ENCODE measurements at places on chromosomes 2 and 18. TPM values are rescaled to one million over a fixed set of nuclear protein-coding genes. Genes with fewer than 3 reads are reported as not detected.
A peak's percentile ranks its signal among the peaks of the same experiment; 100 is the strongest.

Gene AGAP1
- total RNA-seq = 0.82 TPM

Gene DCDC2C
- not detected for total RNA-seq

Gene ASB18
- not detected for total RNA-seq

Gene CSRNP3
- total RNA-seq = not detected

Gene TNS1
- total RNA-seq = 29.8 TPM

Gene CFC1
- total RNA-seq = not detected

Gene NEUROD1
- total RNA-seq = not detected

Gene INPP4A
- 157 TPM for total RNA-seq

GRCh38 chr2:3520591-3520990 lies 1.3 kb upstream of the ADI1 start:
- peaks cover 32% of the 10 kb centered on the region for H3K4me1 ChIP-seq
- no peaks in the 10 kb centered on the region for H3K27me3 ChIP-seq
- H3K27ac ChIP-seq = peak overlapping the region; percentile 87
- H3K4me3 ChIP-seq = peak overlapping the region; percentile 85
- DNase-seq = no peak
- peaks cover 8% of the 10 kb centered on the region for H3K36me3 ChIP-seq

GRCh38 chr2:26001743-26002351 lies 19.6 kb upstream of the KIF3C start:
- H3K27ac ChIP-seq = no peak overlapping the region
- H3K4me1 ChIP-seq = peaks cover 3% of the 10 kb centered on the region
- no peaks in the 10 kb centered on the region for H3K36me3 ChIP-seq
- H3K4me3 ChIP-seq = no peak overlapping the region
- H3K27me3 ChIP-seq = peaks cover 2% of the 10 kb centered on the region
- no peak for DNase-seq

DNA sequence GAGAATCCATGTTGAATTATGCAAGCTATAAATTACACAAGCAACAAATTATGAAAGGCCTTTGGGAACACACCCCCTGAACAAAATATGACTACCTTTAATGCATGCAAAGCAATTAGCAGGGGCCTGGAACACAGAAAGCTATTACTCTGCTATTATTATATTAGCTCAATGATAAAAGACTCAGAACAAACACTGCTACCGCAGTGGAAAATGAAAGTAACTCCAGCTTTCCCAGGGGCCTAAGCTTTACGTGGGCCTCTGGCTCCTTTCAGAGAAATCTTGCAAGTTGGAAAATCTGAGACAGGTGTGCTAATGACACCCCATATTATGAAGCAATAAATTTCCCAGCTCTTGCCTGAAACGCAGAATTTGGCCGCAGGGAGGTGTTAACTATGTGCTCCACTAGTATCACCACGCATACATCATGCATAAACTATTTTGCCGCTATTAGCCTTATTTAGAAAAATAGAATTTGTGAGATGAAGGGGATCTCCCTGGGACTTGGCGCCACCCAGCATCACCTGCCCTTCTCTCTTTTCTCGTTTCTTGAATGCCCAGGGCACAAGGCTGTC lies 321.6 kb upstream of the LYPD1 start:
- H3K27me3 ChIP-seq = no peaks in the 10 kb centered on the region
- no peaks in the 10 kb centered on the region for H3K36me3 ChIP-seq
- H3K4me3 ChIP-seq = no peak overlapping the region
- no peak overlapping the region for H3K27ac ChIP-seq

DNA sequence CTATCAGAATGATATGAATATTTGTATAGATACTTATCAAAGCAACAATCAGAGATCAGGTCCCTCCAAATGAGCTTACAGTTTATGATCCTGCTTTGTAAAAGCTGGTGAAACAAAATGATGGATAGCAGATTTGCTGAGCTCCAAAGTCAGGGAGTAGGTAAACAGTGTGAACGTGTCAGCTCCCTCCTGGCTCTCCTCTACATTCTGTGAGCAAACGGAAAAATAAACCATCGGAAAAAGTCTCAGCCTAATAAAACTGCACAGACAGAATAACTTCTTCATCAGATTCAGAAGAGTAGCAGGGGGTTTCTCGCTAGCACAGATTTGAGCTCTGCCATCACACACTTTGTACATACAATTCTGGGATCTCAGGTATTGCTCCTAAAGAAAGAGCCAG lies 51.3 kb downstream of the BCL11A start:
- no peaks in the 10 kb centered on the region for H3K36me3 ChIP-seq
- H3K27me3 ChIP-seq = peaks cover 3% of the 10 kb centered on the region
- DNase-seq = no peak
- peaks cover 17% of the 10 kb centered on the region for H3K4me1 ChIP-seq

GRCh38 chr18:56711708-56712445 lies 60.7 kb downstream of the WDR7 start:
- H3K27me3 ChIP-seq = no peaks in the 10 kb centered on the region
- H3K27ac ChIP-seq = no peak overlapping the region
- peaks cover 15% of the 10 kb centered on the region for H3K4me1 ChIP-seq
- H3K36me3 ChIP-seq = peaks cover 4% of the 10 kb centered on the region
- DNase-seq = no peak

DNA sequence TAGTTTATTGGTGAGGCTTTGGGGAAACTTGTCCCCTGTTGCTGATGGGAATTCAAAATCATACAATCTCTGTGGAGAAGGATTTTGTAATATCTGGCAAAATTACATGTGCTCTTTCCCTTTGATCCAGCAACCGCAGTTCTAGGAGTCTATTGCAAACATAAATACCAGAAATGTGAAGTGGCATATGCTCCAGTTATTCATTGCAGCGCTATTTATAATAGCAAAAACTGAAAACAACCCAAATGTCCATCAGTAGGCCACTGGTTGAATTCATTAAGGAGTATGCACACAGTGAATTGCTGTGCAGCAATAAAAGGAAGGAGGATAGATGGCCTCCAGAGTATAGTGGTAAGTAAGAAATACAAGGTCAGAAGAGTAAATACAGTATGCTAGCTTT lies 76.5 kb downstream of the HNRNPLL start:
- H3K27ac ChIP-seq = no peak overlapping the region
- H3K27me3 ChIP-seq = peaks cover 38% of the 10 kb centered on the region
- H3K4me1 ChIP-seq = peaks cover 2% of the 10 kb centered on the region
- no peak overlapping the region for H3K4me3 ChIP-seq
- no peaks in the 10 kb centered on the region for H3K36me3 ChIP-seq

GRCh38 chr2:59322005-59322404 lies 1080.9 kb upstream of the FANCL start:
- H3K27ac ChIP-seq = no peak overlapping the region
- no peak overlapping the region for H3K4me3 ChIP-seq
- no peaks in the 10 kb centered on the region for H3K36me3 ChIP-seq
- no peaks in the 10 kb centered on the region for H3K4me1 ChIP-seq
- no peaks in the 10 kb centered on the region for H3K27me3 ChIP-seq

- no peaks in the 10 kb centered on the region for H3K4me1 ChIP-seq
- no peak overlapping the region for H3K27ac ChIP-seq
- H3K36me3 ChIP-seq = no peaks in the 10 kb centered on the region
- H3K4me3 ChIP-seq = no peak overlapping the region
- no peak for DNase-seq
- peaks cover 7% of the 10 kb centered on the region for H3K27me3 ChIP-seq
These were observed 465.1 kb downstream of the TGIF1 start for GRCh38 chr18:3914833-3915610.

GRCh38 chr18:70234667-70235459 lies 29.4 kb upstream of the RTTN start:
- no peaks in the 10 kb centered on the region for H3K4me1 ChIP-seq
- H3K36me3 ChIP-seq = no peaks in the 10 kb centered on the region
- no peak for DNase-seq
- H3K4me3 ChIP-seq = no peak overlapping the region

DNA sequence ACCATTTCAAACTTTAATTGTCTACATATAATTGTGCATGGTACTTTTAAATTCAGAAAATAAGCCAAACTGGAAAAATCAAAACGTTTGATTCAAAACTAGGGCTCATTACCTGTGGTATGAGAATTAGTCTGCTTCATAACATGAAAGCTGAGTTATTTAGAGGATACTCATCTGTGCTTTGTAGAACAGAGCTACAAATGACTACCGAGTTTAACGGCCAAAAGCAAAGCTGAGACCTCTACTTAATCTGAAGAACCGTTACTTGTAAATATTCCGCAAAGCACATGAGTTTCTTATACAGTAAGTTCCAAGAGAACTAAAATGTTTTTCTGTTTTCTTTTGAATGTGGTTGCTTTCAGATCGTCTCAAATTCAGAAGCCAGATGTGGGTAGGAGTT lies 123.7 kb upstream of the SMAD7 start:
- peaks cover 8% of the 10 kb centered on the region for H3K4me1 ChIP-seq
- H3K4me3 ChIP-seq = no peak overlapping the region
- peaks cover 5% of the 10 kb centered on the region for H3K36me3 ChIP-seq
- no peaks in the 10 kb centered on the region for H3K27me3 ChIP-seq
- H3K27ac ChIP-seq = no peak overlapping the region

DNA sequence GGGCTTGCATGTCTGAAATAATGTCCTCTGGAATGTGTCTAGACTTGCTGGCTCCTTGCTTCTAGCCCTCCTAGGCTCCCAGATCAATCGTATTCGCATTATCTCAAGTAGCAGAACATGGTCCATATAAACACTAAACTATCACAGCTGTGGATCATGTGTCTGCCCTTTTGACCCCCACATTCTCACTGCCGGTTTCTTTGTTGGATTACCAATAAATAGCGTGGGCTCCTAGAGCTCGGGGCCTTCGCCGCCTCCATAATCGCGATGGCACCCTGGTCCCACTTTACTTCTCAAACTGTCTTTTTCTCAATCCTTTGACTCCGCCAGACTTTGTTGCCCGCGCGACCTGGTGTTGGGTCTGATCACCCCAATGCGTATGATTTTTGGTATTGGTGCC lies 6.3 kb upstream of the SCYGR8 start:
- H3K27ac ChIP-seq = no peak overlapping the region

DNA sequence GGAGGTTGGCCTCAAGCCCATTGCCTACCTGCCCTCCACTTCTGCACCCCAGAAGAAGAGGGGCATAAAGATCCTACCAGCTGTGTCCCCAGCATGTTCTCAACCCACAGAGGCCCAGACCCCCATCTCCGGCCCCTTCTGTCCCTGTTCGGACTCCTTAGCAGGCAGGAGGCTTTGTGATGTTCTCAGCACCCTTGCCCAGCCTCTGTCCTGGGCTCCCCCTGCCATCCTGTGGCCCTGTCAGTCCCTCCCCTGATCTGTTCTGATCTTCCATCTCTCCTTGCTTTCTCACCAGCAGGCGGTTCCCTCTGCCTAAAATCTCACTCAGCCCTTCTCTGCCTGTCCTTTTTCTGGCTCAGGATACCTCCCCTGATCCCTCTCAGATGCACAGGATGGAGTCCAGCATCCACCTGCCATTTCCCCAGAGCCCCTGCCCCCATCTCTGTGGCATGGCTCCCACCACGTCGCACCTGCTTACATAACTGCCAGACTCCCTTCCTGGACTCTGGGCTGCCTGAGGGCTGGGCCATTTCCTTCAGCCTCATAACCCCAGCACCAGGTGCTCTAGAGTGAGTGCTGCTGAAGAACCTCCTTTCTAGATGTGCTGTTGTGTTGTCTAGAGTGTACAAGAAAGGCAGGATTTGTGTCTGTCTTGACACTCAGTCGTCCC lies 134.0 kb downstream of the CTIF start:
- DNase-seq = no peak
- peaks cover 4% of the 10 kb centered on the region for H3K36me3 ChIP-seq
- no peak overlapping the region for H3K4me3 ChIP-seq
- H3K4me1 ChIP-seq = peaks cover 2% of the 10 kb centered on the region
- H3K27me3 ChIP-seq = no peaks in the 10 kb centered on the region
- no peak overlapping the region for H3K27ac ChIP-seq

DNA sequence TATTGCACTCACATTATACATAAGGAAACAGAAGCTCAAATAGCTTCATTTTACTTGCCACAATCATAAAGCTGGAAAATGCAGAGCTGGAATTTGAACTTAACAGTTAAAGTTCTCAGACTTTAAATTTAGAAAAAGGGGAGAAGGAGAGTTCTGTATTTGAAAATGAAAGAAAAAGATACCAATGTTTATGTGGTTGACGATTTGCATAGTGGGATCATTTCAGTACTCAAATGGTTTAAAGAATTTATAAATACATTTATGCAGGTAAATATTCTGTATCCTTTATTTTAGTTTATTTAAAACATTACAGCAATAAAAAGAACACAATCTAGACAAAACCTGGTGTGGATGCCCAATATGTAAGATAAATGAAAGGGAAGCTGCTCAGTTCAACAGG lies 25.5 kb upstream of the STAT4 start:
- H3K27ac ChIP-seq = no peak overlapping the region
- no peak for DNase-seq
- peak overlapping the region; percentile 13 for H3K4me3 ChIP-seq
- H3K4me1 ChIP-seq = peaks cover 47% of the 10 kb centered on the region
